ENCODE measurements at places on chromosomes 12 and 14.

GRCh38 chr14:94305620-94306019, 12.6 kb upstream of the SERPINA10 start:
- DNase-seq: no peak

DNA sequence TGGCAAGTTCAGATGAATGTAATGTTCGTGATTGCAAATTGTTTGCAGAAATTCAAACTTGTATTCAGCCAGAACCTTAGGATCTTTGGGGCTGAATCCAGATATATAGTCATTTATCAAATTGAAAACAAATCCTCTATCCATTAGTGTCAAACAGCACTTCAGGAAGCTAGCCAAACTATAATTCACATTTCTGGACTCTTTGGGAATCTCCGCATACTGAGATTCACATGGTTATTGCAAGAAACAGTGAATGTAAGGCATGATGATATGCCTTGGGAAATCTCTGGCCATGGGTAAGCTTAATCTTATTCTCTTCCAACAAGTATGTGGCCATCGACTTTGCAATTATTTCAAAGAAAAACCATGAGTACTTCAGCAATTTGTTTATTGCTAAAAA, 98.5 kb downstream of the KLHL28 start:
- no peak for DNase-seq

DNA sequence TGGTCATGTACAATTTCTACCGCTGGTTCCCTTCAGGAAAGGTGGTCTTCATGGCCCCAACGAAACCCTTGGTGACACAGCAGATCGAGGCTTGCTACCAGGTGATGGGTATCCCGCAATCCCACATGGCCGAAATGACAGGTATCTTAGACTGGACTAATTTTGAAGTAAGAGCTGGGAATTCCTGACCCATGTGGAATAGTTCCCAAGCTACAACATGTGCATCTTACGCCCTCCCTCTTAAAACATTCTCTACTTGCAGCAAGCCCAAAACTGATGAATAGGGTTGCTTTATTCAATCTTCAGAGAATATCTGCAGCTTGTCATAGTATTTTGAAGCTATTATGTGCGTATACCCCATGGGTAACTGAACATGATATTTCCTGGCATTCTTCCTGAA, 669 bp downstream of the FANCM start:
- no peak for DNase-seq

DNA sequence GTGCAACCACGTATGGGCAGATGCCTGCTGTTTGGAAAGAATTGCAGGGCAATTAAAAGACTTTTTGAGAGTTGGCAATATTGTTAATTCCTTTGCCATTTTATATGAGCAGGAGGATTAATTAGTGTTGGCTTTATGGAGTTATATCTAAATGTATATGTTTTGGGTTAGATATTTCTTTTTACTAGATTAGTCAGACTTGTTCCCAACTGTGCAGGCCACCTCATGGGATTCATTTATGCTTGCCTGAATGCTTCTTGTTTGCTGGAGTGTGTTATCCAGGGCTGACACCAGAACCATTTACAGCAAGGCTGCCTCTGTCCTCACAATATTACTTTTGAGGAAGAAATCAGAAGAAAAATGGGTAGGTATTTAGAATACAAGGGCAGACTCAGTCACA, 192.5 kb downstream of the KTN1 start:
- DNase-seq: no peak

DNA sequence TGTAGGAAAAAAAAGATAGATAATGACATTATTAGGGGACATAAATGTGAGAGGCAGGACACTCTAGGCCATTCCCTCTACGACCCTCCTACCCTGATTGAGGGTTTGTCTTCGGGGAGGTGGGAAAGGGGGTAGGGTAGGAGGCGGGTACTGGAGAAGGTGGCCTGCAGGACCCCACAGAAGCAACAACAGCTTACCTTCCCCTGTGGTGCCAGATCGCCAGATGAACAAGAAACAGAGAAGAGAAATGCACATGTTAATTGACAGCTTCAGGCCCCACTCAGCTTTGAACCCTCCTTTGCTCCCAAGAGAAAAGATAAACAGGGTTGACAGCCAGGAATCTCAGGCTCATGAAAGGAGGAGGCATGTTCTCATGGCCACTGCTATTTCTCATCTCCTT, 4.8 kb downstream of the PHB2 start:
- DNase-seq: no peak

- DNase-seq: peak; percentile 68
Measured at GRCh38 chr12:77049767-77050353, 15.5 kb downstream of the E2F7 start.

DNA sequence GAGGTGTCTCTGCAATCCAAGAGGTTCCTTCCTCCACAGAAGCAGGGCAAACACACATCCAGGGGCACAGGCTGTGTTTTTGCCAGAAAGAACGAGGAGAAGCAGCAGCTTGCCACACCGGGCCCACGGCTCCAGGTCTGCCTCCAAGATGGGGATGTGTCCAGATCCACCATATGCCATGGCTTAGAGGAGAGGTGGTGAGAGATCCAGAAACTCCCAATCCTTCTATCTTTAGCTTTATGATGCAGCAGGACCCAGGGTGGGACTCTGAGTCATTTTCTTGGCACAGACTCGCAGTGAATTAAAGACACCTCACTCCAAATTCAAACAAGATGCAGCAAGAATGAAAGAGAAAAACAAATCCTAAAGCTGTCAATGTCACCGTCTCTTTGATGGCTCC, 481.4 kb upstream of the TMEM132C start:
- DNase-seq: no peak

All from CD4-positive, alpha-beta T cell treated with Interleukin-10 for 1 hour (primary cell).